Fibroblast of skin of back (primary cell): ENCODE measurements at places on chromosomes 2 and 18.

DNA sequence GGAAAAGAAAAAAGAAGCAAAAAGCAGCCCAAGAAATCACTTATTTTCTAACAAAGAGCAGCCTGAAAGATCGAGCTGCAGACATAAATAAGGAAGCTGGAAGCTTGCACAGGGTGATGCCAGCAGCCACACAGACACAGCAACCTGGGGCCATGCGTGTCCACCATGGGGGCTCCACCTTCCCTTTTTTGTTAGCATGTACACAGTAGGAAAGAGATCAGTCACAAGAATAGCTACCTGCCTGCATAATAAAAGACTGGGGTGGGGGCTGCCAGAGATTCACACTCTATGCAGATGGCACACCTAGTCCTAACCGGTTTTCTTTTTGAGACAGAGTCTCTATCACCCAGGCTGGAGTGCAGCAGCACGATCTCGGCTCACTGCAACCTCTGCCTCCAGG lies 2.9 kb upstream of the CNOT11 start:
- DNase-seq, result no peak

DNA sequence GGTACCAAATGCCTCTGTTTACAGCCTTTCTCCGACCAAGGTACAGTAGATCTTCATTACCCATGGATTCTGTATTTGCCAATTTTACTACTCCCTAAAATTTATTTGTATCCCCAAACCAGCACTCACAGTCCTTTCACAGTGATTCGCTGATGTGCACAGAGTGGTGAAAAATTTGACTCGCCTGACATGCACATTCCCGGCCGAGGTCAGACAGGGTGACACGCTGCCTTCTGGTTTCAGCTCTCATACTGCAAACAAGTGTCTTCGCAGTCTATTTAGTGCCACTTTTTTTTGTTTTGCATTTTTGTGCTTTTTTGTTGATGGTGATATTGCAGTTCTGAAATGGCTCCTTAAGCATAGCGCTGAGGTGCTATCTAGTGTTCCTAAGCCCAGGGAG lies 71.0 kb downstream of the MAPK4 start:
- no peak for DNase-seq

- peak; percentile 58 for DNase-seq
Measured at GRCh38 chr2:237430861-237431260, 16.9 kb upstream of the COL6A3 start.

DNA sequence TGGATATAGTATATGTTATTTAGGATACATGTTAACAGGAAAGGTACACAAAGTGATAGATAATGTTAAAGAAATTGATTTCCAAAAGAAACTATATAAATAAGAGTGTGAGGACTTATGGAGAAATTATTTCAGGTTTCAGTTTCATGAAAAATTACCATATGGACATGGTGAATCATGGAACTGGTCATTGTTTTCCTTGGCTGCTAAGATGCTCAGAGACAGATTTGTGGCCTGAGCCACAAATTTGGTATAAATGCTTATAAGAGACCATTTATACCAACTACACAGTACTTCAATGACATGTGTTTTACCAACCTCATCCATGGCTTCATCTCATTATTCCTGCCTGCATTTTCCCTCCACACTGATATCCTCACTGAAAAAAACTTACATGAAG lies 188.1 kb downstream of the FMNL2 start:
- DNase-seq, result peak; percentile 83

GRCh38 chr18:58241877-58242276 lies 197.9 kb downstream of the NEDD4L start:
- peak; percentile 94 for DNase-seq

DNA sequence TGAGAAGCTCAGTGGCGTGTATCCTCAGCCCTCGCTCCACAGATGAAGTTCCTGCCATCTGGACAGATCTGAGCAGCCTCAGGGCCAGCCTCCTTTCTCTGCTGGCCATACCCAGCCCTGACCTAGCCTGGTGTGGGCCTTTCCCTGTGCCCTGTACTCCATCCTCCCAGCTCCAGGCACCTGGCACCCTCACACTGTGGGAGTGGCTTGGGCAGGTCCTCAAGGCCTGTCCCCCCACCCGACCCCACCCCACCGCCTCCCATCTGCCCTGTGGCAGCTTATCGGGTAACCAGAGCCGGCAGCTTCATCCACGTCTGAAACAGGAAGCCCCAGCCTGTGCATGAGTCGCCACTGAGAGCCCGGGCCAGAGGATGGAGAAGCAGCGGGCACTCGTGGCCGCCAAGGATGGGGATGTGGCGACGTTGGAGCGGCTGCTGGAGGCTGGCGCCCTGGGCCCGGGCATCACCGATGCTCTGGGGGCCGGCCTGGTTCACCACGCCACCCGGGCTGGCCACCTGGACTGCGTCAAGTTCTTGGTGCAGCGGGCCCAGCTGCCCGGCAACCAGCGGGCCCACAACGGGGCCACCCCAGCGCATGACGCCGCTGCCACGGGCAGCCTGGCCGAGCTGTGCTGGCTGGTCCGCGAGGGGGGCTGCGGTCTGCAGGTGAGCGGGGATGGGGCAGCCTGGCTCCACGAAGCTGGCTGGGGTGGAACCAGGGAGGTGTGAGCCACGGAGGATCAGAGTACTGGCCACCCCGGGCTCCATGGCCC lies at the start of gene ESPNL:
Gene ESPNL (plus strand): TSS at position 292 of the 772 bp plus-strand sequence. CDS start 80 bp downstream, at position 372.
- DNase-seq, result no peak

- no peak for DNase-seq
Measured at GRCh38 chr2:69428981-69429380, 8.3 kb downstream of the NFU1 start.

DNA sequence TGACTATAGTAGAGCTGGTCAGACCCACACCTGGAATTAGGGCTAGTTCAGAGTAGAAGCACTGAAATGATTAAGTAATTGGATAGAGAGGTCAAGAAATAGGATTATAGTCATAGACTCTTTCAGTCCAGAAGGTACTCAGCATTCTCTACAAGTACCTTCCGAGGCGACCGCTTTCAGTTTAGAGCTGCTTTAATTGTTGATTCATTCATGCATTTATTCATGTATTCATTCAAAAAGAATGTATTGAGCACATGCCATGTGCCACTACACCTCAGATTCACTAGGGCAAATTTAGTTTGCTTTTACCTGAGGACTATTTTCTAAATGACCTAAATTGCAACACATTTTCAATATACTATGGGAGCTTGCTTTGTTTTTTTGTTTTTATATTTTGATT lies 48.7 kb downstream of the CRIM1 start:
- peak; percentile 53 for DNase-seq

- peak; percentile 39 for DNase-seq
Measured at GRCh38 chr2:218658671-218659257, 659 bp downstream of the ZNF142 start.

- no peak for DNase-seq
Measured at GRCh38 chr2:147198651-147199171, 646.1 kb upstream of the ACVR2A start.

- no peak for DNase-seq
Measured at GRCh38 chr18:22872900-22873537, 60.1 kb upstream of the RBBP8 start.
